Activated naive CD4-positive, alpha-beta T cell (primary cell): ENCODE measurements at places on chromosomes 7 and 10.

GRCh38 chr7:2967253-2967652 lies 76.4 kb downstream of the CARD11 start:
- no peak for DNase-seq

GRCh38 chr7:108455998-108456677 lies at the start of gene NRCAM:
Gene NRCAM, minus strand, starts transcription at chr7:108456436. Its CDS starts 216,372 bp downstream, at chr7:108240064.
- no peak for DNase-seq

DNA sequence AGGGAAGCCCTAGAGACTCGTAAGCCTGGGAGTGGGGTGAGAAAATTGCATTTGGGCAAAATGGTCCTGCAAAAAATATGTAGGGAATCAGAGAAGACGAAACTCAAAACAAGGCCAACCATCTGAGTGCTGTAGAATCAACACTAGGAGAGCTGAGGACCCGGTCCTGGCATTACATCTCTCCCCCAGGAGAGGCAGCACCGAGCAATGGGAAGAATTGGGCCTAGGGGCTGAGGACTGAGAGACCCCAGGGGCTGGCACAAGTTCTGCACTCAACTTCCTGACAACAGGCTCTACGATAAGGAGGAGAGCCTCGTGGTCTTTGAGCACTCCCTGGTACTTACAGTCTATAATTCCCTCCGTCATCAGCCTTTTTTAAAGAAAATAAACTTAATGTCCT lies 47.6 kb downstream of the BPGM start:
- no peak for DNase-seq

GRCh38 chr10:44379907-44380306 lies 5.0 kb downstream of the CXCL12 start:
- no peak for DNase-seq

DNA sequence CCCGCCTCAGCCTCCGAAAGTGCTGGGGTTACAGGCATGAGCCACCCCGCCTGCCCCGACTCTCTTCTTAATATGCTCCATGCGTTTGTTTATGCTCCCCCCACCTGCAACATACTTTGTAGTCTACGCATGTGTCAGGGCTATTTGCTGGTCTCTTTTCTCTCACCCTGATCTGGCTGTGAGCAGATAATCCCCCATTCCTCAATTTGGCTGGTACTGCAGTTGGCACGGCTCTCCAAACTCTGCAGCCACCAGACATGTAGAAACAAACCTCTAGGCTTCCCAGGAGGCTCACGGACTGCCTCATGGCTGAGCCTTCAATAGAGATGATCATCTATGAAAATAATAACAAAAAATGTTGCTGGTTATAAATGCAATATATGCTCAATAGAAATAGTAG lies 540.3 kb upstream of the GALNT17 start:
- DNase-seq = no peak

- DNase-seq = no peak
Observed at GRCh38 chr10:102935505-102935904, 17.4 kb downstream of the CNNM2 start.

DNA sequence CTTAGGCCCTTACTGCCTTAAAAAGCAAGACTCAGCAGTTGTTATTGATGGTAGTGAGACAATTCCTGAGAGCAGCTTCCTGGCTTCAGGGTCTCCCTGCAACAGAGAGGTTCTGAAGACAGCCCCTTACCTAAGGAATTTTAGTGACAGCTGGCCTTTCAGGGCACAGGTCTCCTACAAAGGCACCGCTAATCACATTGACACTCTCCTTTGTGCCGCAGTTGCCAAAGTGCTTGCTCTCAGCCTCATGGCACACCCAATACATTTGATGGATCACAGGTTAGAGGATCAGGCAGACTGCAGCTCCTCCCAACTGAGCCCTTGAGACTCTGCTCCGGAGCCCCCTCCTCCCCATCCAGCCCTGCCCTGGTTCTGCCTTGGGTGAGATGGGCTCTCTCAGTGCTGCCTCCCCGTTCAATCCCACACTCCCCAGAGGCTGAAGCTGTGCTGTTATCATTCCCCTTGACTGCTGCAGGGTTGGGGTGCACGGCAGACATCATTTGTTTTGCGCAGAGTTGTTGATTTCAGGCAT lies 198.2 kb downstream of the EMX2 start:
- DNase-seq = no peak

DNA sequence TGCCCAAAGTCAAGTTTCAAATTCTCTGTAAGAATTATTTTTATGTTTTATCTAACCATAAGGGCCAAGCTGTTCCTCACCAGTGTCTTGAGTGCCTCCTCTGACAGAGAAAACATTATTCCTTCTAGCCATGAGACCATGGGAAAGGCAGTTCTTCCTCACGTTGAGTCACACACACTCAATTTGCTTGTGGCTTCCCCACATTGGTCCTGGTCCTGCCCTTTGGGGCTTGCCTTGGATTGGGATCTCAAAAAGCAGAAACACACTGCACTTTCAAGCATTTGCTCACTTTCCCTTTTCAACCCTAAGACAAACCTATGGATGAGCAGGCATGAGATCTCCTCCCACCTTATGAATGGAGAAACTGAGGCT lies 248.3 kb upstream of the IGFBP3 start:
- no peak for DNase-seq

DNA sequence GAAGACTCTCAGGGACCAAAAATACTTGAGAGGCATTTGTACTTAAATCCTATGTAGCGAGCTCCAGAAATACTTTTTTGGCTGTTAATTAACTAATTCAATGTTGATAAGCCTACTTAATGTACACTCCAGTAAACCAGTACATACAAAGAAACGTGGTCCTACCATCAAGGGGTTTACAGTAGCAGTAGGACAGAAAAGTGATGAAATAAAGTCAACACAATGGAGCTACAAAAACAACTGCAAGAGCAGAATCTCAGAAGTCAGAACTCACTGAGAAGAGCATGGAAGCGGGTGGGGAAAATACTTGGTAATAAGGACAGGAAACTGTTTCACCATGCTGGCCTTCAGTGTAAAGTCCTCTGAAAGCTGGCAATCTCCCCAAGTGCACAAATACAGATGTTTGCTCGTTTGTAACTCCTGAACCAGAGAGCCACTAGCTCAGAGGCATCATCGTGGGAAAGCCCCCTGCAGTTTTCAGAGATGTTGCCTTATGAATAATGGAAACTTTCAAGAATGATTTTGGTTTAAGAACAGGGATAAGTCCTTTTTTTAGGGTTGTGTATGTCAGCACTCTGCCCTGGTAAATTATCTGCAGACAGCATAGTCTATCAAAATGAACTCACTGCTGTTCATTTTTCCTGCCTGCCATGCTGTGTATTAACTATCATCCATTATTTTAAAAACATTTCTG lies 233.2 kb downstream of the SORCS1 start:
- DNase-seq = no peak

DNA sequence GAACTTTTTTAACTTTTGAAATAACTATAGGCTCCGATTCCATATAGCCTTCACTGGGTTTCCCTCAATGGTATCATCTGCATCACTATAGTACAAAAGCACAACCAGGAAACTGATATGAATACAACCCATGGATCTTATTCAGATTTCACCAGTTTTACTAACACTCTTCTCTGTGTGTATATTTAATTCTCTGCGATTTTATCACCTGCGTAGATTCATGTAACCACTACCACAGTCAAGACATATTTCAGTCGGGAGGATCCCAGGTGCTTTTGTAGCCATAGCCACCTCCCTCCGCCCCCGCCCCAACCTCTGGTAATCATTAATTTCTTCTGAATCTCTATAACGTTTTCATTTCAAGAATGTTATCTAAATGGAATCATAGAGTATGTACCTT lies 82.8 kb upstream of the C7orf33 start:
- DNase-seq = no peak

DNA sequence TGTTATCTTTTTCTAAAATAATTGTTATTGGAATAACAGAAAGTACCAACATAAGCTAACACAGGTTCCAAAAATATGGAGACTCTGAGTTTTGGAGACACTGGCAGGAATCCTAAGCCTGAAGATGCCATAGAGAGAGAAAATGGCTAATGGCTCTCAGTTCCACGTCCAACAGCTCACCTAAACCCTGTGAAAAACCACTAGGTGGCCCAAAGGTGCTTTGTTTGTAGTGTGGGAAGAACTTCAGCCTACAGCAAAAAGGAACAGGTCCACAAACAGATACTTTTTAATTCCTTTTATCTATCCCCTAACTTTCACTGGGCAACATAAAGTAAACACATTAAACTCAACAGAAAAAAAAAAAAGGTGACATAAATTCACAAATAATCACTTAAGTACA lies 272.3 kb downstream of the SEMA3D start:
- DNase-seq = no peak

GRCh38 chr10:66277481-66277880 lies 648.4 kb upstream of the LRRTM3 start:
- DNase-seq = no peak

DNA sequence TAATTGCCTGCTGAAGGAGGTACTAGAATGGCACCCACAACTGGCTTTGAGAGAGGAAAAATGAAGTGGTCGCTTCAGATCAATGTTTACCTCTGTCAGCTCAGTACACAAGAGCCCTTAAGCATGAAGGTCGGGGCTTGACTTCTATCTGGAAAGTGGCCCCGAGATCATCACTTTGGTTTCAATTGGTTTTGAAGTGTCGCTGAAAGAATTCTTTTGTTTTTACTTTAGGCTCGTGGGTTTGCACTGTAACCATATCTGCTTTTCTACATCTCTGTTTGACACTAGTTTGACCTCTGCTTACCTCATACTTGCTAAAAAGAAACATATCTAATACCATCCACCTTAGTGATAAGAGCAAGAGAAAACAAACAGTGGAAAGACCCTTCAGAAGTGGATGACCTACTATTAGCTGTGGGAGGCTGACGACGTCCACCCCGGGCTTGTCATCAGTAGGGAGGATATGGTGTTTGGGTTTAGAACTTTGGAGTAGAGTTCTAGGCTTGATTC lies 361.8 kb downstream of the GATA3 start:
- DNase-seq = no peak

DNA sequence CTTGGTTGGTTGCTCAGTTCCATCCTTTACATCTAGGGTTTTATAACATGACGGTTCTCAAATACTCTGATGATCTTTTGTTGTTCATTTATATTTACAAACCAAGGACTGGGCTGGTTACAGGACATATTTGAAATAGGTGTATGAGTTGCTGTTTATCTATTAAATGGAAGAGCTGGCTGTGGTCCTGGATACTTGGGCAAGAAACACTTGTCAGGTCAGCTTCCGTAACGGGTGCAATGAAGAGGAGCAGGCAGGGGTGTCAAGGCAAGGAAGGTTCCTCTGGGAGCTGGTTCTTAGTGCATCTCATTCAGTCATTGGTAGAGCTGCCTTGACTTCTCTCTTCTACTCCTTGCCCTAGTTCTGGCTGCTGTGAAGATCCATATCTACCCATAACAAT lies 4.8 kb upstream of the TMEM26 start:
- DNase-seq = no peak

DNA sequence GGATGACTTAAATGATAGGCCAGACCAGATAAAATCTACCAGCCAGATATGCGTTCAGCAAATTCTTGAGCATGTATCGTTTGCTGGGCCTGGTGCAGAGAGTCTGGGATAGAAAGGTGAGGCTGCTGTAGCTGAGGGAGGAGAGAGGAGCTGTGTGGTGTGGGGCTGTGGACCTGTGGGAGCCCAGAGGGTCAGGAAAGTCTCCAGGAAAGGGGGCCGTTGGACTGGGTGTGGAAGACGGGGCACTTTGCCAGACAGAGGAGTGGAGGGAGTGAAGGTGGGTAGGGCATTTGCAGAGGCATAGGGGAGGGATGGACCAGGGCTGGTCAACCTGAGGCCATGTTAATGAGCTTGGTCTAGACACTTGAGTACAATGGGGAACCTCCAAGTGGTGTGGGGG lies 124.7 kb upstream of the UNC5B start:
- no peak for DNase-seq

GRCh38 chr7:1223196-1223981 lies 9.3 kb upstream of the UNCX start:
- DNase-seq = no peak
